ENCODE measurements at places on chromosomes 6 and 20.

- no peak for DNase-seq
These were observed 29.3 kb downstream of the KCNQ5 start for GRCh38 chr6:72651174-72651573.

- DNase-seq = no peak
These were observed 51.1 kb downstream of the TBC1D7 start for GRCh38 chr6:13277231-13277630.

DNA sequence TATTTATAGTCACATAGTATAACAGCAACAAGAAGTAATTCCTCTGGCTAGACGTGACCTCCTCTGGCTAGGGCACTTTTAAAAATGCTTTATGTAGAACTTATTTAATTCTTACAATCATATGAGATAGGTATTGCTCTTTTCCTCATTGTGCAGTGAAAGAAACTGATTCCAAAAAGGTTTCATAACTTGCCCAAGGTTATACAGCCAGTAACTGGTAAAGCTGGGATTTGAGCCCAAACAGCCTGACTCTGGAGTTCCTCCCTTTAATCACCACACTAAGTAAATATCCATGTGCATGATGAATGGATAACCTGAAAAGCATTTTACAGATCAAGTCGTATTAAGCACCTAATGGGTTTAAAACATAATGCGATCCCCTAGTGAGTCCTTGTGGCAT lies 214.6 kb downstream of the PRL start:
- no peak for DNase-seq

DNA sequence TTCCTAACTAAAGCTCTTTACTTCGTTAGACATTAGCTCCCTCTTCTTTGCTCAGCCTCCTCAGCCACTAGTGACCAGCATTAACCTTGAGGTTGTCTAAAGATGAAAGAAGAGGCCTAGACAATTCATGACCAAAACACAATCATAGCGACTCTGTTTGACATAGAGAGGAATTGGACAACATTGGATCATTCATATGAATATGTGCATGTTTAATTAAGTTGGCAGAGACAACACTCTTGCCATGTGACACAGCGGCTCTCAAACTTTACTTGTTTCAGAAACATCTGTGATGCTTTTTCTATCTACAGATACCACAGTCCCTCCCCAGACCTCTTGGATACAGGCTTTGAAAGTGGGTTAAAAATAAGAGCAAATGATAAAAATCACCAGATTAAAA lies 81.7 kb downstream of the LINC00237 start:
- DNase-seq = no peak

Data from aorta (tissue), 5 donors.